Uterus (tissue), 4 donors: ENCODE measurements at places on chromosomes 6 and 20. TPM values are rescaled to one million over a fixed set of nuclear protein-coding genes. Genes with fewer than 3 reads are reported as not detected.

DNA sequence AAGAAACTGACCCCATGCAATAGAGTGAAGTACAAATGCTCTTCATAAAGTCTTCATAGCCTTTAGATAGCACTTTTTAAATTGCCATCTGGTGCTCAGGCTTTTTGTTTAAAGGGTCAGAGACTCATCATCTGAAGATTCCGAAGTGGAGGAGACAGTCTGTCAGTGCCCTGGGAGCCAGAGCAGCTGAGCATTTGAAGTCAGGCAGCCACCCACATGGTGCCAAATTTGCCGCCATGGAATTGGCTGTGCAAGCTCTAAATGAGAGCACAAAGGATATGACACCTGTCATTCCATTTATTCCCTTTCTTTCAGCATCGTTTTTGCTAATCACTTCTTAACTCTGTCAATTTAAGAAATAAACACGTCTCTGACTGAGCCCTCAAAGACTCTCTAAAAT is 32.8 kb upstream of the CEP162 start:
- DNase-seq: no peak

DNA sequence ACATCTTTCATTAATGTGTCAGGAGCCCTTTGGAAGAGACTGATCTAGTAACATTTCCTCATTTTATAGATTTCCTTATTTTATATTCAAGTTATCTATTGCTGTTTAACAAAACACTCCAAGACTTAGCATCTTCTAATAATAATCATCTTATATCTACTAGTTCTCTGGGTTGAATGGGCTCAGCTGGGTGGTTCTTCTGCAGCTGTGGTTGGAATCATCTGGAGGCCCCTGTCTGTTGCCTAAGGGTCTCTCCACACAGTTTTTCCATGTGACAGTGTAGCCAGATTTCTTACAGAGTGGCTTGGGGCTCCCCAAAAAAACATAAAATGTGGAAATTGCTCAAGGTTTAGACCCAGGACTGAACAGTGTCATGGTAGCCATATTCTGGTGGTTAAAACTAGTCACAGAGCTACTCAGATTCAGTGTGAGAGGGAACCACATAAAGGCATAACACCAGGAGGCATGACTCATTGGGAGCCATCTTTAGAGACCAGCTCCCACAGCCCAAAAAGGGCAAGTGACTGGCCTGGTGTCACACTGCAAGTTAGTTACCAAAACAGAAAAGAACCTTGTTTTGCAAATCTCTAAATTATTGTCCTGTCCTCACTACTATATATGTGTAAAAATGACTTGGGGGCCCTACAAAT is 11.5 kb downstream of the SLC2A10 start:
- no peak for DNase-seq

DNA sequence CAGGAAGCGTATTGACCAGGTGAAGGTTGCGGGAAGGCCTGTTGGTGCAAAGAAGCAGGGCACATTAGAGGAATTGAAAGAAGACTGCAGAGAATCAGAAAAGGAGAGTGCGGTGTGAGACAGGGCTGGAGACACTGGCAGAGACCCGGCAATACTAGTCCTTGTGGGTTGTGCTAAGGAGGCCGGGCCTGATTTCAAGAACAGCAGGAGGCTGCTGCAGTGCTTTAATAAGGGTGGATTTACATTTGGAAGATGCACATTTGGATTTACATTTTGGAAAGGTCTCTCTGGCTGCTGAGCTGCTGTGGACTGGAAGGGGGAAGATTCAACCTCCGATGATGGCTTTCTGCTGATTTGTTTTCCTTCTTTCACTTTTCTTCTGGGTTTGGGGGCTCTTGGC is 167.8 kb downstream of the SLC24A3 start:
- DNase-seq: no peak

The C6orf163 gene
- 8.6 TPM for total RNA-seq

GRCh38 chr20:19820555-19821211 is 62.6 kb downstream of the RIN2 start:
- DNase-seq: no peak

DNA sequence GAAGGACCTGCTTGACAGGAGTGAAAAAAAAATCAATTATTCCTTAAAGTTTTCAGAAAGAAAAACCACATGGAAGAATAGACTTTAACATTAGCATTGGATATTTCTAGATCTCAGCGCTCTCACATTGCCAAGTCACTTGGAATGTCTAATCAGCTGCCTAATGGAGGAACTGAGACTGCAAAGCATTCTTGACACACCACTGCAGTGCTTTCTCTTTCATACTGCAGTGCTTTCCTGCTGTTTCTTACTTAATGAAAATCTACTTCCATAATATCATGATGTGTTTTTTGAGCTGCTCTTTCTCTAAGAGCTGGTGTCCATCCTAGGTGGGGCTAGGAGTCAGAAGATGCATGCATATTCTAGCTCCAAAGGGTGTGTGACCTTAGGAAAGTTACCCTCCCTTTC is 20.4 kb upstream of the MCM3 start:
- no peak for DNase-seq

The VGLL2 gene
- total RNA-seq: not detected

The RBPJL gene
- total RNA-seq: not detected

The RFX6 gene
- total RNA-seq: not detected

The TP53TG5 gene
- not detected for total RNA-seq

The GNAS-AS1 gene
- 1.2 TPM for total RNA-seq

The LINC00237 gene
- not detected for total RNA-seq

- no peak for DNase-seq
Observed at GRCh38 chr6:125586074-125586473, 163.4 kb upstream of the HEY2 start.

The GUCA1A gene
- not detected for total RNA-seq

GRCh38 chr6:108730635-108731515 is 117.3 kb upstream of the ARMC2 start:
- no peak for DNase-seq

- no peak for DNase-seq
Observed at GRCh38 chr6:153015094-153015640, 12.7 kb upstream of the MTRF1L start.

DNA sequence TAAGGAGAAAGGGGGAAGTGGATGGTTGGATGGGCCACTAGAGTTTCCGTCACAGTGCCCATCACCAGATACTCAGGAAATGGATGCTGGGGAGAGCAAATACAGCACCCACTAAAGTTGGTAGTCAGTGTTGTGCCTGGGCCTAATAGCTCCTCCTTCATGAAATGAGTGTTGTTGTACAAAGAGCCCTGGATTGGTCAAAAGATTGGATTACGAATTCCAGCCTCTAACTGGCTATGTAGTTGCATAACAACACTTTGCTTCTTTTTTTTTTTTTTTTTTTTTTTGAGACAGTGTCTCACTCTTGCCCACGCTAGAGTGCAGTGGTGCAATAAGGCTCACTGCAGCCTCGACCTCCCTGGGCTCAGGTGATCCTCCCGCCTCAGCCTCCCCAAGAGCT is 27.4 kb downstream of the KCNG1 start:
- DNase-seq: no peak

DNA sequence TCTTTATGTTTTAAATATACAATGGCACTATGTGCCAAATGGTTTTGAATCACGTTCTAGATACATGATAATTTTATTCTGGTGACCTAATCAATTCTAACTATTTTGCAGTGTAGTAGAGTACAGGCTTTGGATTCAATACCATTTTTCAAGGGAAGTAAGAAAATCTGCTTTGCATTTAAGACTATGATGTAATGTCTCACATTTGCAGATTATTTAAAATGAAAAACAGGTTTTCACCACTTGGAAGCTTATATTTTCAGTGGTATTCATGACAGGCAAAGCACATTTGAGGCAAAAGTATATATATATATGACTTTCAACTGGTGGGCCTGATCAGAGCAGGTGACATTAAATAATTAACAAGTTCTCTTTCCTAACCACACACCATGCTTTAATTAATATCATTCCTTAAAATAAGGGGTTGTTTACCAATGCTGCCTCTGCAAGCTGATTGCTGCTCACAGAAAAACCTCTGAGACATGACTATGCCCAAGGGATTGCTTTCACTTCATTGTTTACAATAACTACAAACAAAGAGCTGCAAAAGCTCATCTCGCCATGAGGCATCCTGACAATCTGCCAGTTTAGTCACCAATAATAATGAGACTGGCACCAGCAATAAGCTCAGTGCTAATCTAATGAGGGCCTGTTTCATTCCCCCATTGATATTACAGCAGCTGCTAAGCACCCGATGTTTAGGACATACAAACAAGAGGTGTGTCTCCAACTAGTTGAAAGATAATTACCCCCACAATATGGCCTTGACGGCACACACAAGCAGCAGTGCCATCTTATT is 1176.0 kb upstream of the GJE1 start:
- no peak for DNase-seq

The SMIM13 gene
- 12.9 TPM for total RNA-seq

The TSPO2 gene
- not detected for total RNA-seq

The RHAG gene
- not detected for total RNA-seq

- no peak for DNase-seq
Observed at GRCh38 chr6:20068421-20068988, 143.8 kb downstream of the MBOAT1 start.

GRCh38 chr20:40435146-40435895 is 253.7 kb downstream of the MAFB start:
- DNase-seq: no peak

GRCh38 chr6:144315981-144316861 is 31.1 kb downstream of the UTRN start:
- DNase-seq: no peak

DNA sequence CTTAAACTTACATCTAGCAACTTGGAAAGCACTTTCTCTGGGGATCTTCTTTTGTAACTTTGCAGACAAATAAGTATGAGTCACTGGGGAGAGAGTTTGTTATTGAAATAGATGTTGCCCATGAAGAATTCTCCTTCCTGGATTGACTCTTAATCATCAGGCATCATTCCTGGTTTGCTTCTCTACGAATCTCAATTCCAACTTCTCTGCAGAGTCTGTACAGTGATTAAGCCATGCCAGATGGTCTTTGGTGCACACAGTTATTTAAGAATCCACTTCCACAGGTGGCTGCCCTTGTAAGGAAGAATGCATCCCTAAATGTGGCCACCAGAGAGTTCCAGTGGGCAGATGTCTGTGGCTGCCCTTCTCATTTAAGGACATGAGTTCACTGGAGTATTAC is 25.7 kb downstream of the MYCT1 start:
- no peak for DNase-seq

DNA sequence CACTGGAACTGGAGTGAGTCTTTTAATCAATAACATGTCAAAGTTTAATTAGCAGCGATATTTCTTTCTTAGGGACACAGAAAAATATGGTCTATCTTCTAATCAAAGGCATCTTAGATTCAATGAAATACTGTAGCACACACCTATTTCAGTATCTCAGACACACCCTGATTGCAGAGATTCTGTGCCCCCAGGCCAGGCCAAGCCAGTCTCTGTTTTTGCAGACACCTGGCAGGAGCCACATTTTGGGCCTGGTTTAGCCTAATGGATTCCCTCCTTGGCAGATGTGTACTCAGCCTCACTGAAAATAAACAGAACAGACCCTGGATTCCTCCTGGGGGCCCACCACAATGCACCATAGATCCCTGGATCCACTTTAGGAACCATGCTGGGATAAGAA is 74.8 kb downstream of the LRFN2 start:
- no peak for DNase-seq

The LKAAEAR1 gene
- total RNA-seq: not detected

- DNase-seq: no peak
Observed at GRCh38 chr20:3864518-3864917, 17.9 kb downstream of the MAVS start.

The CCN5 gene
- 19.4 TPM for total RNA-seq

DNA sequence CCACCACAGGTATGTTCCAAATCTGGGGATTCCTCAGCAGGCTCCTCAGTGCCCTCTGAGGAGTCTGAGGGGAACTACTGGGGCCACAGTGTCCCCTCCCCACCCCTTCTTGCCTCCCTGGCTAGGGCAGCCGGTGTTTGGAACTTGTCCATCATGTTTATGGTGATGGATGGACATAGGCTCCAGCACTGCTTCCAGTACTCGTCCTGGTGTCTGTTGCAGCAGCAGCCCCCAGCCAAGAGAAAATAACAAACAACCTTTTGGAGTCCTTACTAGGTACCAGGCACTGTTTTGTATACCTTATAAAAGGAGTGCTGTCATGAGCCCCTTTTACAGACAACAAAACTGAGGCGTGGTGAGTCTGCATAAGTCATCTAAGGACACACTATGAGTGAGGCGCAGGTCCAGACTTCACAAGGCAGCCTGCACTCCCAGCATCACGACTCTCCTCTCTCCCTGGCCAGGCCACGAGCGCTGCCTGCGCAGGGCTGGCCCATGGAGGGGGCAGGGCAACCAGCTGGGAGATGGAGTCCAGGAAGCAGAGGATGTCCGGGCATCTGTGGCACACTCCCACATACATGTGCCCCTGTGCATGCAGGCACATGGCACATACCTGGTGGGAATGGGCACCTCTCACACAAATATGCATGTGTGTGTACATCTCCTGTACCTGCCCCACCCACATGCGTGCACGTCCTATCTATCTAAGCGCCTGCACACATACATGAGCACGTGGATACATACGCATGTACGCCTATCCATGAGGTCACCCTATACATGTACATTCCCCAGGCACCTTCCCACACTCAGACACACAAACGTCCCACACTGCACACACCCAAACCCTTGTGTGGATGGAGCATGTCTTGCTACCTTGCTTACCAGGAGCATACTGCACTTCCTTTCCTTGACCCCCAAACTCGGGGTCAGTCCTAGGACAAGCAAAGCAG is 152.7 kb downstream of the VEGFA start:
- no peak for DNase-seq

The SNTA1 gene
- total RNA-seq: 26.8 TPM

The SIRPG gene
- total RNA-seq: not detected

DNA sequence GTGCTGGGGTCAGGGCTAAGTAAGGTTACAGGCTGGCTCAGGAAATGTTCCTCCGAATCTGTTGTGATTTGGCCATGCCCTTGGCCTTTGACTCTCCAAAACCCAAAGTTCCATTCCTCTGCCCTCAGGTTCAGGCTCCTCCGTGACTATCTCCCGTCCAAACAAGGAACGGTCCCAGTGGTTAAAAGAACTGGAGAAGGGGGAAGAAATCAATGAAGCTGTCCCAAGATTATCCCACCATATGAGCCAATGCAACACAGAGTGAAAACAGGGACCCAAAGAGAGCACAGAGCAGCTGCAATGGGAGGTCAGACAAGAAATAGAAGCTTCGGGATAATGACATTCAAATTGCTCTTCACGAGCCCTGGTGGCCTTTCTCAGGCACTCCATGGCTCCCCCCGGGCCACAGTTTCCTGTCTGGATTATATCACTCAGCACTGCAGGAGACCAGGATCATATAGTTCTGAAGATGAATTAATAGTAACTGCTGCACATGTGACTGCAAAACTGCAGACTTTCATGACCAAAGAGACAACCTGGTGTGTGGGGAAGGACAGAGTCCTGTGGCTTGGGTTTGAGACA is 211.3 kb downstream of the ZNF217 start:
- no peak for DNase-seq

DNA sequence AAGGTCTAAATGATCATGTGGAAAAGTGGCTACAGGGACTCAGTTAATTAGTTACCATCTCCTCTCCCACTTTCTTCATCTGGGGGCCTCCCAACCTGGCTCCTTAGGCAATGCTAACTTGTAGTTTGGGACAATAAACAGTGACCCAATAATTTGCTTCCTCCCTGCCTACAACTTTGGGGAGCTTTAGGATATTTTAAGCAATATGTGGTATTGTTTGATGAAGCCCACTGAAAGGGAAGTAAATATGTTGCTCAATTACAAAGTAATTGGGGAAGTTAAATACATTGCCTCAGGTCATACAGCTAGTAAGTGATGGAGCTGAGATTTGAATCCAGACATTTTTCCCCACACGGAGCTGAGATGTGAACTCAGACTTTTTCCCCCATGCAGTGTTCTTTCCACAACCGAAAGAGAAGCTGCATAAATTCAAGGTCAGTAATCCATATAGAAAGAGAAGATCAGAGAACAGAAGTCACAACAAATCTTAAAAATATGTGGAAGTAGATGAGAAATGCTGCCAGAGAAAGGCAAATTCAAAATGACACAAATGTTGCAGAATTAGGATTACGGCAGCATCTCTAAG is 26.6 kb downstream of the ZHX3 start:
- no peak for DNase-seq
